Renal pelvis (tissue), 12 donors: ENCODE measurements at places on chromosomes 7 and 10.

GRCh38 chr7:75738604-75738974 is at the start of gene HIP1:
Gene HIP1 (minus strand): TSS chr7:75738941. CDS start chr7:75738920, 21 bp downstream.
- DNase-seq = no peak

DNA sequence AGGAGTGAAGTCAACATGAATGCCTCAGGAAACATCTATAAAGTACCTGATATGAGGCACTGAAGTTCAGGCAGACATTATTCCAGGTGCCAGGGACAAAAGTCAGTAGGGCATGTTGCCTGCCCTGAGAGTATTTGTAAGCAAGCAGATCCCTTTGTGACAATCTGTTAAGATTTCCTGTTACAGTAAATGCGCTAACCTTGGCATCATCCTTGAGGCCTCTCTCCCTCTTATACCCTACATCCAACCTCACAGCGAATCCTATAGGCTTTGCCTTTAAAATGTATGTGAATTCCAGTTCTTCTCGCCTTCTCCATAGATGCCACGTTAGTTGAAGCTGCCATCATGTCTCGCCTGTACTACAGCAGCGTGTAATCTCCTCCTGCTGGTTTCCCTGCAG is 165.3 kb downstream of the DNAH11 start:
- DNase-seq = no peak

GRCh38 chr10:118276204-118276603 is 65.9 kb downstream of the FAM204A start:
- DNase-seq = no peak

GRCh38 chr7:51366930-51367613 is 50.5 kb upstream of the COBL start:
- peak; percentile 48 for DNase-seq

GRCh38 chr7:12909483-12909882 is 222.1 kb downstream of the ARL4A start:
- no peak for DNase-seq

GRCh38 chr10:7937315-7937945 is 117.1 kb upstream of the GATA3 start:
- DNase-seq = no peak

DNA sequence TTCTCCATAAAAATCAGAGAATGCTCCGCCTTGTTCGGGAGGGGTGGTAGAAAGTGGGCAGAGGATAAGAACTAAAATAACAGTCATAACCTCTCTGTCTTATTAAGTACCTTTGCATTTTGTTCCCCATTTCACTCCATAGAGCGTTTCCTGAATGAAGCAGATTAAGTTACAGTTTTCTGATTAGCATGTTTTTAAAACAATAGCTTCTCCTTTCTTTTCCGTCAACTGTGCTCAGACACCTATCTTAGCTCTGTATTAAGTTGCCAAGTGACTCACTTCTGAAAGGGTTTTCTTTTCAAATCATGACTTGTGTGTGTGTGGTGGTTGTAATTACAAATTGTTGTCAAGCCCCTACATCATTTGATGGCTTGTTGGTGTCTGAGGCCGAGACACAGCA is 1.4 kb downstream of the HABP2 start:
- no peak for DNase-seq

DNA sequence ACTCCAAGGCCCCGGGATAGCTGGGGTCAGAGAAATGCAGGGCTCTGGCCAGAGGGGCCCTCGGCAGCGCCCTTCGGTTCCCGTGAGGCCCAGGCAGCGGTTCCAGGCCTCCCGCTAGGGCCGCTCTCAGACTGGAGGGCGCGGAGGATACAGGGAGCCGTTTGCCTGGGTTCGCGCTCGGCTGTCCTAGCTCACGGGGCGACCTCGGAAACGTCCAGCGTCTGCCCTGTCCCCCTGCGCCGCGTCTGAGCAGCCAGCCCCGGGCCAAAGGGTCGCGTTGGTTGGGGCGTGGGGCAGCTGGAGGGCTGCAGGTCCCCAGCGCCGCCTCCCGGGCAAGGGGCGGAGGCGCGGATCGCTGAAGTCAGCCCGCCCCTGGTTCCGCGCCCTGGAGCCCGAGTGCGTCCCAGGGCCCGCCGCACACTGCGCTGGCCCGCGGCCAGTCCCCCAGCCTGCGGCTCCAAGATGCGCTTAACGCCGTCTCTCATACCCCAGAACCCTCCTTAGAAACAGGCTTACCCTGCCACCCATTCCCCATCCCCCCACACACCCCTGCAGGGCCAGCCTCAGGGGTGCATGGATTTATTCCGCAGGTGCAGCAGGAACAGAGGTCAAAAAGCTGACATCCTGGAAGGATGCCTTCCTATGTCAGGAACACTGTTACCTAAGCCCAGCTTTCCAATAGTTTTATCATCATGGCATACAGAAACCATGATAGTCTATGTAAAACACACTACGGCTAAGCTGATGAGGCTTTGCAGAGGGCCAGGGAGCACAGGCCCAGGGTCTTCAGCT is 22.1 kb upstream of the OPN4 start:
- no peak for DNase-seq

- DNase-seq = no peak
Observed at GRCh38 chr10:115422624-115423023, 329.5 kb downstream of the ATRNL1 start.

DNA sequence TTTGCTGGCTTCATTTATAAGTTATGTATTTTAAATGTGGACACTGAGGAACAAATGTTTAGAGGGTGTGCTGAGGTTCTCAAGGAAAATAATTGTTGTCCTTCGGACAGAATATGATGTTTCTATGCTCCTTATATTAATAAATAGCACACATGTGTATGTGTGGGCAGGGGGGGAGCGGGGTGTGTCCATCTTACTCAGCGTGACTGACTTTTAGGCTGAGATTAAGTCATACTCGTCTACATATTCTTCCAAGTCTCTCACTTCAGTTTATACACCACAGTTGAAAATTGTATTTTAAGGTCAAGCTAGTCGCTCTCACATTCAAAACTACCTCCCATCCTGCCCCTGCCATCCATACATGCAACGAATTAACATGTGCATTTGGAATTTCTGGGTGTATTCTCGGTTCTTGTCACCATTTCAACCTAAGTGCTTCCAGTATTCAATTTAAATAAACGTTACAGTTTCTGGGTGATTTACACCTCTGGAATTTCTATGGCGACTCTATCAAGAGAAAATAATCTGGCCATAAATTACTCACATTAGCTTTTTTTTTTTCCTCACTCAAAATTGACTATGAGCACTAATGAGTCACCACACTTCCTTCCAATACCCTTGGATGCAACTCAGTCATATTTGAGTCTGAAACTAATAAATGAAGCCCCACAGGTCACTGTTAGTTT is 3.3 kb downstream of the PCDH15 start:
- DNase-seq = no peak

DNA sequence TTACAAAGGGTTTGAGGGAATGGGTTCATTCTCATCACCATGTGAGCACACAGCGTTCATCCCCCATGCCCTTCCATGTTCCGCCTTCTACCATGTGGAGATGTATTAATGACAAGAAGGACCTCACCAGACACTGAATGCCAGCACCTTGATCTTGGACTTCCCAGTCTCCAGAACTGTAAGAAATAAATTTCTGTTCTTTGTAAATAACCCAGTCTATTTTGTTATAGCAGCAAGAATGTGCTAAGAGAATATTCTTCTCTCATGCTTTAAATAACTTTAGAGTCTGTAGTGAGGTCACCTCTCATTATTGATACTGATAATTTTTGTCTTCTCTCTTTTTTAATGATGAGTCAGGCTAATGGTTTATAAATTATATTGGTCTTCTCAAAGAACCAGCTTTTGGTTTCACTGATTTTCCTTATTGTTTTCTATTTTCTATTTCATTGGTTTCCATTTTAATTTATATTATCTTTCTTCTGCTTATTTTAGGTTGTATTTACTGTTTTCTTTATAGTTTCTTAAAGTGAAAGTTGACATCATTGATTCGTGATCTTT is 3.1 kb upstream of the PDIA4 start:
- no peak for DNase-seq

DNA sequence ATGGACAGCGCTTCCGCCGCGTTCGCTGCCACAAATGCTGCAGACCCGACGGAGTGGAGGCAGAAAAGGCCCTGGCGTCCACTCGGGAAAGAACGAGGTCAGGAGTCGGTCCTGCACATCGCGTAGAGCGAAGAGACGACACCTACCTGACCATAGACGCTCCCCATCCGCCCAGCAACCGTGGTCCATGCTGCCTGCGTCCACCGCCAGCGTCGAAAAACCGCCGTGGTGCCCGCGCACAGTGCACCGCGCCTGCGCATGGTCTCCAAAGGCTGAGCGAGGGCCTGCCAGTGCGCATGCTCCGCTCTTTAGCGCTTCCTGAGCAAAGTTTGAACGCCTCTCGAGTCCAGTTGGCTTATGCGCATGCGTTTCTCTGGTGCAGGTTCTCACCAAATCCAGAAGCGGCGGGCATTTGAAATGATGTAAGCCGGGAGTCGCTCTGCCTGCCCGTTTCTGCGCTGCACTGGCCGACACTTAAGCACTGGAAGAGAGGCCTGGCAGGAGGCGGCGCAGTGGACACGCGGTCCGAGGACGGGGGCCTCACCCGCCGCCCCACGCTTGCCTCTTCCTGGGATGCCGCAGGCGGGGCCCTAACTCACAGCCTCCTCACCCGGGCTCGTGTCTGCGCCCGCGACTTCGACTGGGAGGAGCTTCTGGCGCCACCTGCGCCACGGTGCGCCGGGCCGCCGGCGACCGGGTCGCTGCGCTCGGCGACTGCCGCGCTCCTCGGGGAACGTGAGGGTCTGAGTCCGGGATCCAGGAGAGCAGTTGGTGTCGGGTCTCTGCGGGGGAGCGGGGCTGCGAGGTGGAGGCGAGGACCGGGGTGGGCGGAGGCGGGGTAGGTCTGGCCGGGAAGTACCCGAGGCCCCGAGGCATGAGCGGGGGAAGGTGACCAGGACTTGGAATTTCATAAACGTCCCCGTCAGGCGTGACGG is at the start of gene FAM24B:
Gene FAM24B (minus strand): TSS at position 243 of the 935 bp plus-strand sequence. CDS start 29,066 bp downstream, outside the sequence.
- DNase-seq = peak; percentile 98

GRCh38 chr7:22140578-22140977 is 194.9 kb upstream of the CDCA7L start:
- no peak for DNase-seq

GRCh38 chr7:37162106-37162505 is 286.6 kb downstream of the ELMO1 start:
- no peak for DNase-seq

DNA sequence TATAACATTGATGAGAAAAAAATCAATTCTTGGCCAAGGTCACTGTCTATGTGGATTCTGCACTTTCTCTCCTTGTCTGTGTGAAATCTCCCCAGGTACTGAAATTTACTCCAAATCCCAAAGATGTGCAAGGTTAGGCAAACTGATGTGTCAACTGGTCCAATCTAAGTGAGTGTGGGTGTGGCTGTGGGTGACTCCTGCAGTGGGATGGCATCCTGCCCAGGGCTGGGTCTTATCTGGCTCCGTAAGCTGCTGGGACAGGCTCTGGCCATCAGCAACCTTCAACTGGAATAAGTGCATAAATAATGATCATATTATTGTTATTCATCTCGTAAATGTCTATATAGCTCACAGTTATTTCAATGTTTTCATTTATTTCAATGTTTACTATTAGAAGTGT is 79.3 kb downstream of the JCAD start:
- DNase-seq = no peak

GRCh38 chr7:45055016-45055415 is 33.8 kb downstream of the NACAD start:
- no peak for DNase-seq

GRCh38 chr10:115141254-115141653 is 48.1 kb downstream of the ATRNL1 start:
- DNase-seq = peak; percentile 11

DNA sequence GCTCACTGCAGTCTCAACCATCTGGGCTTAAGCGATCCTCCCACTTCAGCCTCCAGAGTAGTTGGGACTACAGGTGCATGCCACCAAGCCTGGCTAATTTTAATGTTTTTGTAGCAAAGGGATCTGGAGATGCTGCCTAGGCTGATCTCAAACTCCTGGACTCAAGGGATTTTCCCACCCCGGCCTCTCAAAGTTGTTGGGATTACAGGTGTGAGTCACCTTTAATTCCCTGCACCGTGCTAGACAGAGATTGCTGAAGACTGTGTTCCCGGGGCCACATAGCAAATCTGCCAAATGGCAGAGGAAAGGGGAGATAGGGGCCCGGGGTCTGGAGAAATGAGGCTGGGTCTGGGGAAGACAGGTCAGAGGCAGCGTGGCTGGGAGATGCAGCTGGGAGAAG is 20.6 kb upstream of the PSMG3 start:
- DNase-seq = no peak

DNA sequence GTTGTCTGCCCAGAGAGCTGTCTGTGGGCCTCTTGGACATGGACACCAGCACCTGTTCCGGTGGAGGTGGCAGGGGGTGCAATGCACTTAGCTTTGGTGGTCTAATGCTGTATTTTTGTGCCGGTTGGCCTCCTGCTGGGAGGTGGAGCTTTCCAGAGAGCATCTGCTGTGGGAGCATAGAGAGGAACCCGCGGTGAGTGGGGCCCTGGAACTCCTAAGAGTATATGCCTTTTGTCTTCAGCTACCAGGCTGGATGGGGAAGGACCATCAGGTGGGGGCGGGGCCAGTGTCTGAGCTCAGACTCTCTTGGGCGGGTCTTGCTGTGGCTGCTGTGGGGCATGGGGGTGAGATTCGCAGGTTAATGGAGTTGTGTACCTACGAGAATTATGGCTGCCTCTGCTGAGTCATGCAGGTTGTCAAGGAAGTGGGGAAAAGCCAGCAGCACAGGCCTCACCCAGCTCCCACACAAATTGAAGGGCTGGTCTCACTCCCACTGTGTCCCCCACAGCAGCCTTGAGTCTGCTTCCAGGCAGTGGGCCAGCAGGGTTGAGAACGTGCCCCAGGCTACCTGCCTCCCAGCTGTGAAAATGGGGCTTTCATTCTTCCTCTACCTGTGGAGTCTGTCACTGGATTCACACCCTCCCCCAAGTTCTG is 29.0 kb downstream of the JAKMIP3 start:
- DNase-seq = no peak
